AG04450 (cell line): ENCODE measurements at places on chromosomes 11 and 22.

GRCh38 chr11:71504531-71504930, 22.5 kb upstream of the KRTAP5-7 start:
- no peak for DNase-seq

- DNase-seq = no peak
These were observed 42.2 kb downstream of the FAT3 start for GRCh38 chr11:92266806-92267205.

GRCh38 chr22:25090225-25090890, 109.3 kb upstream of the CRYBB3 start:
- no peak for DNase-seq

DNA sequence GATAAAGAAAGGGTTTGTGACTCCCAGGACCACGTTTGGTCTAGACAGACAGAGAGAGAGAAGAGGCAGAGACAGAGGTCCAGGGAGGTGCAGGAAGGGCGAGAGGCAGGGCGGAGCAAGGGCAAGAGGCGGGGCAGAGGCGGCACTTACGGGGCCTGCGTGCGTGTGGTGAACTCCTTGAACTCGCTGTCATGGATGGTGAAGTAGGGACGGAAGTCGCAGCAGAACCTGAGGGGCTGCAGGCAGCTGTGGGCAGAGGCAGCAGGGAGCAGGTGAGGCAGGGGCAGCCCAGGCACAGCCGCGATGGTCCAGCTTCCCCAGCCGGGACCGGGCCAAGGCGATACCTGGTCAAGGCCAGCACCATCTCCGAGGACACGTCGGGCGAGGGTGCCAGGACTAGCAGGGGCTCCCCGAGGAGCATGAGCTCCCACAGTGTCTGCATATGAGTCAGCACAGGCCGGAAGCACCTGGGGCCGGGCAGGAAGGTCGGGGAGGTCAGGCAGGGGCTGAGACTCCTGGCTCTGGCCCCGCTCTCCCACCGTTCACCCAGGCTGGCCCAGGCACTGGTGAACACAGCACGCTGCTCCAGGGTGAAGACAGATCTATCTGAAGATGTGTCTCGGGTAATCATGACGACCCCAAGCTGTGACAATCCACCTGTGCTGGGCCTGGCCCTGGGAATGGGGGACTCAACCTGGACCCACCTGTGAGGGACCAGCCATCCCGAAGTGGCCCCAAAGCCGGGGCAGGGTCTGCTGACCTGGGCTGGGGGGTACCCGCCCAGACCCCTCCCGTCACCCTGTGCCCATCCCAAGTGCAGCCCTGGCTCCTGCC, 7.2 kb upstream of the PLXNB2 start:
- no peak for DNase-seq

DNA sequence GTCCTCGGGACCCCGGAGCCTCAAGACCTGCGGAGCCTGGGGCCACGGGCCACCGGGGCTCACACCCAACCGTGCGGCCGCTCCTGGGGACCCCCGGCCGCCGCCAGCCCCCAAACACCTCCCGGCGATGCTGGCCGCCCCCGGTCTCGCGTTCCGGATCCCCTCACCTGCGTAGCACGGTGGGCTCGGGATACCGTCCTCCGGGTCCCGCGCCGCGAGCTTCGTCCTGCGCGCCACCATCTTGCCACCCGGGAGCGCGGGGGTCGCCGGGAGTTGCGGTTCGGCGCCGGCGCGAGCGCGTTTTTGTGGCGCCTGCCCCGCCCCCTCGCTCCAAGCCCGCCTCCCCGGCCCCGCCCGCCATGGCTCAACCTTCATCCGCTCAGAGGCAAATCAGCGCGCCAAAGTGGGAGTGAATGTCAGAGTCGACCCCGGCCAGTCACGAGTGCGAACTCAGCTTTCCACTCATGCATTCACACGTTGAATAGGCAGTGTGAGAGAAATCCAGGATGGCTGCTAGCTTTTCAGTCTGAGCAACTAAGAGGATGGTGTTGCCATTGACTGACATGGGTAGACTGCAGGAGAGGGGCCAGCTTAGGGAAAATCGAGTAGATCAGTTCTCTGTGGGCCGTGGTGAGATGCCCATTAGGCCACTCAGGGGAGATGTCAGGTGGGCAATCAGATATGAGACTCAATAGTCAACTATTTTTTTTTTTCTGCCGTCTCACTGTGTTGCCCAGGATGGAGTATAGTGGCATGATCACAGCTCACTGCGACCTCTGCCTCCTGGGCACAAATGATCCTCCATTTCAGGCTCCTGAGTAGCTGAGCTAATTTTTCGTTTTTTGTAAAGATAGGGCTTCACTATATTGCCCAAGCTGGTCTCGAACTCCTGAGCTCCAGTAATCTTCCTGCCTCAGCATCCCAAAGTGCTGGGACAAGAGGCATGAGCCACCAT, 28.3 kb downstream of the SERHL2 start:
- DNase-seq = no peak

DNA sequence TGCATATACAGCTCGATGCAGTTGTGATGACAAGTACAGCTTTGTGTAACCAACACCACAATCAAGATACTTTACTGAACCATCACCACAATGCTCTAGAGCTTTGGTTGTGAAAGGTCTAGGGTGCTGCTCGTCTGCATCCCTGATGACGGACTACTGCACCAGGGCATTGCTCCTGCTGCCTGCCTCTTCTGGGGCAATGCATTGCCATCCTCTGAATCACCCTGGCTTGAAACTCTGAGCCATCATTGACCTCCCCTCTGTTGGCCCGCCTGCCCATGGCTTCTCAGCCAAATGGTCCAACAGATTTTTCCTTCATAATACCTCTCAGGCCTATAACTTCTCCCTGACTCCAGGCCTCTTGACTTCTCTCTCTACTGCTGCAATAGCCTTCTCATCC, 77.4 kb upstream of the CSNK2A3 start:
- no peak for DNase-seq

DNA sequence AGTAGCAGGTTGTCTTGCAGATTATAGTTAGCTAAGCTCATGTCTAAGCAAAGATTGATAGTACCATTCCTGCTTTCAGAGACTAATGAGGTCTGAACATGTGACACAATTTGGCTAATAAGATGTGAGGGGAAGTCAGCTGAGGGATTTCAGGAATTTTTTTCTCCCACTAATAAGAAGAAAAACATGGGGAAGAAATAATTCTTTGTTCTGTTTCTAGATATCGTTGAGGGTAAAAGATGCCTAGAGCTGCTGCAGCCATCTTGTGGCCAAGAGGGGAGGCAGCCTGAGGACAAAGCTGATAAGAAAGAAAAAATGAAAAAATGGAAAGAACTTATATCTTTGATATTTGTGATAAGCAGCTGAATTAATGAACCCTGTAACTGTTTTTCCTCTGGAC, 1334.4 kb downstream of the LRRC4C start:
- DNase-seq = no peak

DNA sequence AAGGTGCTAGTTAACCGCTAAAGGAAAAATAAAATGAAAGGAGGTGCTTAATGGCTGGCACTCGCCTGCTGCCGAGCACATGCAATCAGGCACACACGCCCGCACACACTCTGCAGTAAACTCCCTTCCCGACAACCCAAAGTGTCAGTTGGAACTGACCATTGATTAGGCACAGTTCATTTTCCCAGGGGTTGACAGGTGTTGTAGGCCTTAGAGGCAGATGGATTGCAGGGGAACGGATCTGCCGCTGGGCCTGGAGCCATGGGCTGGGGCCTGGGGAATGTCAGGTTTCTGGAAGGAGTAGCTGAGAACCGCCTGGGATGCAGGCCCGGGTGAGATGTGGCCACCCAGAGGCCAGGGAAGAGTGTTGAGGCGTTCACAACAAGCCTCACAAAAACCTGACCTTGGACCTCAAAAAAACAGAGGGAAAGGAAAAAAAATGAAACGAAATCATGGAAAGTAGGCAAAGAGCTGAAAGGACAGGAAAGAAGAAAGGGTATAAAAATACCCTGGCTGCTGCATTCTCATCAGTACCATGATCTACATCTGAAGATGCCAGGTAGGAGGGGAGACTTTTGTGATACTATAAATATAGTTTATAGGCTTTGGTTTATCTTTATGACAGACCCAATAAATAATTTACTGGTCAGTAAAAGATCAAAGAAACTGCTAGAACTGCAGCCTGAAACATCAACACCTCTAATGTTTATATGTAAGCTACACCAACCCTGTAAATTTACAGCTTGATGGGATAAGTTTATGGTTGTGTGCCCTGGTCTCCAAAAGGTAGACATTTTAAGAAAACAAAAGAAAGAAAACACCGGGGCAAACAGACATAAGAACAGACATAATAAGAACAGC, 313.4 kb downstream of the BUD13 start:
- no peak for DNase-seq

GRCh38 chr22:21727768-21728167, 7.8 kb downstream of the YPEL1 start:
- DNase-seq = no peak

DNA sequence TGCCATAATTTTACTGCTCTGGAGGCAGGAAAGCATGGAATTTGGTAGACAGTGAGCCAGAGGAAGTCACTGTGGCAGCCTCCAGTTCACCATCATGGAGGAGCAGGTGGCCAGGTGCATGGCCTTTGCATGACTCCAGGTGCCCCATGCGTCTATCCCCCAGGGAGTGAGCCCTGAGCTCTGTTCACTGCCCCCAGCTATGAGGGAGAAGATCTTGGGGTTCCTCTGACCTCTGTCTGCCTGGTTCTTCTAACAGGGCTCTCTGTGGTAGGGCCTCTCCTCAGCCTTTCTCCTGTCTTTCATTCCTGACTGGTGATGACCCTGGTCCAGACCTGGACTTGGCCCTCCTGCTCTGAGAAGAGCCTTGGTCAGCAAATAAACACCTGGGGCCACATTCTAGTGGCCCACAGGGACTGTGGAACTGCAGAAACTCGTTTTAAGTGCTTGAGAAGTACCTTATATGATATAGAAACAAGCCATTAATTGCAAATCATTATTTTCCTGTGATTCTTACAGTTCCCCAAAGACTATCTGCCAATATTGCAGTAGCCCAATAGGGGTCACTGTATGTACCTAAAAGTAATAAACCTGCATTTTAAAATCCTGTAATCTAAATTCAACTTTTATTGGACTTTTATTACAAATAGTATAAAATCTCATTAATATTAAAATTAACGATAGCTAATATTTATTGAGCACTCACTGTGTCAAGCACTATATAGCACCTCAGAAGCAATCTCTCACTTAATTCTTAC, 120.0 kb upstream of the SYT13 start:
- DNase-seq = no peak
